H1 (cell line): ENCODE measurements at places on chromosomes 2 and 18.

DNA sequence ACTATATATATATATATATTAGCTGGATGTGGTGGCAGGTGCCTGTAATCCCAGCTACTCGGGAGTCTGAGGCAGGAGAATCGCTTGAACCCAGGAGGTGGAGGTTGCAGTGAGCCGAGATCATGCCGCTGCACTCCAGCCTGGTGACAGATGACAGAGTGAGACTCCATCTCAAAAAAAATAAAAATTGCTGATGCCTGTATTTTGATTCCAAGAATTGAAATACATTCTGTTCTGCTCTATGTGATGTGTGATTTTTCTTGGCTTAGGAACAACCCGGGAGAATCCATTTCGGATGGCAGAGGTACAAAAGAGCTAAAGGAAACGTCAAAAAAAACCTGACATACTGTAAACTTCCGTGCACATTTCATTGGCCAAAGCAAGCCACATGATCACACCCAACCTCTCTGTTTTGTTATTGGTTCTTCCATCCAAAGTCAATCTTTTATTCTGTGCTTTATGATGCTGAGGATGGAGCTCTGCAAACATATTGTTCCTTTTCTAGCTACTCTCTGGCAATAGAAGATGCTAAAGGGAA lies 478.1 kb upstream of the MAP2 start:
- DNase-seq, result no peak

DNA sequence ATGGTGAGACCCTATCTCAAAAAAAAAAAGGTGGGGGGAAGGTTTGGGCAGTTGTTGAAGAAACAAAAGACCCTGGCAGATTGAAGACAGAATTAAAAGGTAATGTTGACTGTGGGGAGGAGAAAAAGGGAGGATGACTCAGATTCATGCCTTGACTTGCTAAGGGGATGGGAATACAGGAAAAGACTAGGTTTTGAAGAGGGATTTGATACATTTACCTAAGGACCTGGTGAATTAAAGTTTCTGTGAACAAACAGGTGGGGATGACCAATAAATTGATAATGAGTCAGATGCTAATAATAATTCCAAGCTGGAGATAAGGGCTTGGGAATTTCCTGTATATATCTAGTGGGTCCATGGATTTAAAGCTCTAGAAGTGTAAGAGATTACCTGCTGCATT lies 27.6 kb downstream of the TTR start:
- no peak for DNase-seq

GRCh38 chr2:190748966-190749365 lies 100.1 kb downstream of the NAB1 start:
- DNase-seq, result no peak

GRCh38 chr18:33817096-33817495 lies 239.1 kb downstream of the ASXL3 start:
- DNase-seq, result peak; percentile 29

GRCh38 chr2:10498525-10499274 lies 50.6 kb upstream of the ODC1 start:
- DNase-seq, result peak; percentile 40

DNA sequence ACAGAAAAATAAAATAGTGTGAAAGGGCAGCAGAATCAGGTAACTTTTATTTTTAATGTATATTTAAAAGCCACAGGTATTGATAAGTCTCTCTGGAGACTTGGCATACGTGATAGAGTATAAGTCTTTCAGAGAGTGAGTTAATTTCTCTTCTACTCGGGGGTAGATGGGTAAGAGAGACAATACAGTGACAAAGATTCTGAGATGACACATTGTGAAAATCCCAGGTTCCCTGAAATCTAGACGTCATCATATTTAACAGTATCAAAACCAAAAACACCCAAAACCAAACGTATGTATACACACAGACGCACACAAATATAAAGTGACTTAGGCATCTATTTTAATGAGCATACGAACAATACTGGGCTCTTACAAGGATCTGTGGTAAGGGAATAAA lies 33.3 kb downstream of the NIF3L1 start:
- DNase-seq, result no peak

DNA sequence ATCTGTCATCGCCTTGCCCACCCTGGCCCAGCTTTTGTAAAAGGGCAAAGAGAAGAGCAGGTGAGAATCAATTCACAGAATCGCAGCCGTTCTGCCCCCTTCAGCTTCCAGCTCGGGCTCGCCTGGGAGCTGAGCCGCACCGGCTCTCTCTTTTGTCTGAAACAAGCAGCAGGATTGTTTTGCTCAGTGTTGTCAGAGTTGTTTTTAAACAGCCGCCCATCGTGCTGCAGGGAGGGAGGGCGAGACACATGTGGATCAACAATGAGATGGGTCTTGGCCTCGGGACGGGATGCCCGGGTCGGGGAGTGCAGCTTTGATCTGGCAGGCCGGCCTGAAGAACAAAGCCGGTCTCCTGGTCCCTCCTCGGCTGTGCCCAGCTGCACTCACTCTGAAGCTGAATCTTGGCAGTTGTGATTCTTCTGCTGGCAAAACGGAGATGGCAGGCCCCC lies 39.7 kb upstream of the HDAC4 start:
- DNase-seq, result no peak

GRCh38 chr2:163652751-163653150 lies 83.1 kb downstream of the FIGN start:
- DNase-seq, result no peak

- DNase-seq, result no peak
These were observed 217.7 kb downstream of the HRH4 start for GRCh38 chr18:24678107-24678506.

DNA sequence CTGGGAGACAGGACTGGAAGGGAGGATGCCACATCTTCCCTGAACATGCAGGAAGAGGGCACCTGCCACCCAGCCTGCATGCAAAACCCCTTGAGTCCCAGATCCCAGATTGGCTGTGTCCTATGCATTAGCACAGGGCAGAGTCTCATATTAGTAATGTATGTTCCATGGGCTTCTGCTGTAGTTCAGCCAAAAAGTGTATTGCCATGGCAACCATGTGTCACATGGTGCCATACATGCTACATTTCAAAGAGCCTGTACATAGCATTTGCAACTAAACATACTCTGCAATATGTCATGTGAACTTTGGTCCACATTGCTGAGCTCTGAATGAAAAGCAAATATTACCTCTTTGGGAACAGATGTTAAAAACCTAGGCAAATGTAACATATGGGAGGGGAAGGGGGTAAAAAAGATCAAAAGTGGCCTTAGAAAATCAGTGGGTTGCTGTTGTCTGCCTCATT lies 78.4 kb downstream of the DPP4 start:
- no peak for DNase-seq

DNA sequence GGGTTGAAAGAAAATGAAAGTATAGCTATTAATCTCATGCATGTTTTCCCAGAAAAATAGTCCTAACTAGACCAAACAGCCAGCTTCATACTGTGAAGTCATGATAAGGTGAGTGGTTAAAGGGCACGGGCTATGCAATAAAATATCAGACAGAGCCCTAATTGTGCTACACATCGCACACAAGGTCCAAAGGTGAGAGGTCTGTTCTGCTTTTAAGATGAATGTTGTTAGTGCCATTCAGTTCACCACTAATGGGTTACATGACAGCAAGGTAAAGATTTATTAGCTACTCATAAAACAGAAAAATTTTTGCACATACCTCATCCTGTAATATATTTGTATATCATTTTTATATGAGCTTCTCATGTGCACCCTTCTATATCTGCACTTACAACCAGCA lies 105.0 kb upstream of the STK17B start:
- no peak for DNase-seq

DNA sequence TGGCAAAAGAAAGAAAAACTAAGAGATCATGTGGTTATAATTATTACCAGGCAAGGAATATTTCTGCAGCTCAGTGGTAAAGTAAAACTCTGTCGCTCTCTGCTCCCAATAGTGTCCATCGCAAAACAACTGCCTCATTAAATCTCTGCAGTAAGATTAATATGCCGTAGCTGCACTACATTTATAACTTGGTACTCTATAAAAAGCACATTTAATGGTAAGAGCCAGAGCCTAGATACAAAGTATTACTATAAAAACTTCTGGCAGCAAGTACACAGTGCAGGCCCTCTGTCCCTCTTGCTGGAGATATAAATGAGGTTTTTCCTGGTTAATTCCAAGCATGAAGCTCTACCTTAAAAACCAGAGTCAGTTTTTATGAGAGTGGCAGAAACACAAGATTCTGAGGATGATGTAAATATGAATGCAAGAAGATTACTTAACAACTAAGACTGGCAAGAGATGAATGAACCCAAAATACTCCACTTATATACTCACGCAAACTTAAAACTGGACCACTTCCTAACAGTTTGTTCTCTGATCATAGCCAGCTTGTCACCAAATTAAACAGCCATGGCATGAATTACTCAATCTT lies 25.5 kb downstream of the ZNF521 start:
- DNase-seq, result no peak

- peak; percentile 37 for DNase-seq
These were observed 4.1 kb upstream of the SNED1 start for GRCh38 chr2:240994171-240994896.
